ENCODE measurements at places on chromosomes 2 and 18. TPM values are rescaled to one million over a fixed set of nuclear protein-coding genes. Genes with fewer than 3 reads are reported as not detected.

The HOXD13 gene
- not detected for total RNA-seq

The IFIH1 gene
- total RNA-seq, result 68.5 TPM

The GULP1 gene
- 24.9 TPM for total RNA-seq

The RIT2 gene
- not detected for total RNA-seq

The SERPINB4 gene
- total RNA-seq, result not detected

The SFT2D3 gene
- total RNA-seq, result 5.8 TPM

The ANO7 gene
- 104 TPM for total RNA-seq

The ABCA12 gene
- not detected for total RNA-seq

The FAM136A gene
- 34.5 TPM for total RNA-seq

The RAB6C gene
- total RNA-seq, result not detected

The MPHOSPH10 gene
- 17.2 TPM for total RNA-seq

The UGT1A5 gene
- 24.2 TPM for total RNA-seq

The TSPYL6 gene
- not detected for total RNA-seq

The STK36 gene
- total RNA-seq, result 82.7 TPM

The KHK gene
- 453 TPM for total RNA-seq

The HES6 gene
- 48.1 TPM for total RNA-seq

The LPIN1 gene
- 28.7 TPM for total RNA-seq

The KCNJ3 gene
- 23.1 TPM for total RNA-seq

The CENPO gene
- total RNA-seq, result 8.5 TPM

The IL1F10 gene
- not detected for total RNA-seq

The TRIM43 gene
- total RNA-seq, result not detected

The CFAP210 gene
- total RNA-seq, result not detected

The PAIP2B gene
- total RNA-seq, result 1.9 TPM

The NYAP2 gene
- total RNA-seq, result not detected

The BIN1 gene
- 22.2 TPM for total RNA-seq

The ARHGAP25 gene
- 12.1 TPM for total RNA-seq

The FAM110C gene
- total RNA-seq, result 39.2 TPM

The LIMS2 gene
- total RNA-seq, result 29.0 TPM

The SERPINB3 gene
- not detected for total RNA-seq

Measured in Peyer's patch (tissue), 4 donors.